ENCODE measurements at places on chromosomes 3 and 15. TPM values are rescaled to one million over a fixed set of nuclear protein-coding genes. Genes with fewer than 3 reads are reported as not detected.

Gene ASB14
- not detected for total RNA-seq

- DNase-seq = no peak
Observed at GRCh38 chr3:149968216-149968615, 2.5 kb downstream of the PFN2 start.

Gene LRTM1
- total RNA-seq = not detected

DNA sequence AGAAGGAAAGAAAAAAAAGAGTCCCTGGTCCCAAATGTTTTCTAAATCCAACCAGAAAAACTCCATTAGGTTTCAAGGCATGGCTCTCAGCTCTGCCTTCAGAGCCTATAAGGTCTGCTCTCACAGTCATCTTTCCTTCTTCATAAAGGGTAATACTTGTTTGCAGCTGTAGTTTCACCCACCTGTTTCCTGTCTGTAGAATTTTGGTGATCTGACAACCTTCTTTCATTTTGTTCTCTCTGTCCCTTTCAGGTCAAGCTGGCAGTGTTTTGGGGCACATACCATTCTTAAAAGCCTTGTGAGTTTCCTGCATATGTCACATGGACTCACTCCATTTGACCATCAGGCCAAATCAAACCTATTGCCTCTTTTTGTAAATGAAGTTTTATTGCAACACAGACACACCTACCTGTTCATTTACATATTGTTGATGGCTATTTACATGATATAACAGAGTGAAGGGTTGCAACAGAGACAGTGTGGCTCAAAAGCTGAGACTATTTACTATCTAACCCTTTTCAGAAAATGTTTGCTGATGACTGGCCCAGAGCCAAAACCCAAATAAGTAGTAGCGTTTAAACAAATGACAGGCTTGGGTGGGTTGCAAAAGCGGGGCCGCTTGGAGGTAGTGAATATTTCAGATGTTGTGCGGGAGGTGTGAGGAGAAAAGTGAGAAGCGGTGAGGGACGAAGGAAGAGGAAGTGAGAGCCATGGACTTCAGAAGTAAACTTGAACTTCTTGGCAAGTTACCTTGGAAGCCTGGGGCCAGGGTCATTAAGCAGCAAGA lies 292.7 kb upstream of the PROK2 start:
- no peak for DNase-seq

- DNase-seq = peak; percentile 14
Observed at GRCh38 chr15:77702211-77702957, 69.7 kb upstream of the LINGO1 start.

Gene ARMC8
- 42.5 TPM for total RNA-seq

Gene WWTR1
- total RNA-seq = 50.4 TPM

GRCh38 chr3:129116482-129116946 lies 5.1 kb downstream of the RAB43 start:
- DNase-seq = no peak

DNA sequence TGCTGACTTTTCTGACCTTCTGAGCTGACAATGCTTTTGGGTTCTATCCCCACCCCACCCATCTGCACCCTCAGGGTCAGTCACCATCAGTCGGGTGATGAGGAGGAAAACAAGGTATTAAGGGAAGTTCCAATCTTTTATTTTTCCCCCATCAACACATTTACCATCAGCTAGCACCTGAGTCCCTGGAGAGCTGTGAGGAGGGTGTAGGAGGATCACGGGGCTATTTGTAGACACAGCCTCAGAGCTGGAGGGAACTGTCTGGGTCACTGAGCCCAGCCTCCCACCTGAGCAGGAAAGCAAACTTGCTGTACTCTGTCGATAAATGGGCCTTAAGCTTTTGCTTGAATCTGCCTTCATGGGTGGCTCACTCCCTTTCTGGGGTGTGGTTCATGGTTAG lies 24.8 kb upstream of the ZFAND6 start:
- DNase-seq = no peak

DNA sequence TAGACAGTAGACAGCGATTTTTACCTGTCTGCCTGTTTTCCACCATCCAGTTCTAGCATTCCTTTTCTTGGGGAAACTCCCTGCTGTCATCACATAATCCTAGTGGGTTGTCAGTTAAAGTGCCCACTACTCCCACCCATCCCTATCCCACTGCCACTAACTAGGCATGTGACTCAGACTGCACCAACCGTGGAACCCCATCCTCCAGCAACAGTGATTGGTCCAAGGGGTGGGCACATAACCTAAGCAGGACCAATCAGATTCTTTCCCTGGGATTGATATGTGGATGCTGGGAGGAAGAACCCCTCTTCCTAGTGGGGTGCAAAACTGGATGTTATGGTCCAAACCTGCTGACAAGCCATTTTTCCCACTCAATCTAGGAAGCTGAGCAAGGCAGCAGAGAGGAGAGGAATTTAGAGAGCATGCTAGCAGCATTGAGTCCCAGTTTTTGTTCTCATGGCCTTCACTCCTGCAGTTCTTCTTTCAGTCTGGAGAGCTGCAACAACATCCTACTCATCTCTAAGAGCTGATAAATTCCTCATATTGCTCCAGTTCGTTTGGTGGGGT lies 3.9 kb upstream of the INSYN1 start:
- DNase-seq = no peak

DNA sequence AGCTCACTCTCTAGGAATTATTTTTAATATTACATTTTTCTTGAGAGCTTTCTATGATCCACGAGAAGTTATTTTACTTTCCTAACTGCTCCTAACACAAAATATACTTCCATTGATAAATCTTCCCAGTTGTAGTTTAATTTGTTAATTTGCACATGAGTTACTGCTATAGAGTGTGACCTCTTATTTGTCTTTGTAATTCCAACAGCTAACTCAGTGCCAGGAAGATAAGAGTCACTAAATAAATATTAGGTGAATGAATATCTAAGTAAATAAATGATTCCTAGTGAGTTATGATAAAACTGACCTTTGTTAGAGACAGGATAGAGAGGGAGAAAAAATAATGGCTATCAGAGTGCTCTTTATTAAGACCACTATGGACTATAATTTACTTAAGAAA lies 319.9 kb downstream of the NAALADL2 start:
- no peak for DNase-seq

GRCh38 chr15:70261083-70261482 lies 163.4 kb upstream of the TLE3 start:
- no peak for DNase-seq

- DNase-seq = peak; percentile 79
Observed at GRCh38 chr3:171001957-171002694, 24.4 kb downstream of the SLC2A2 start.

GRCh38 chr3:100913870-100914648 lies 79.2 kb downstream of the ABI3BP start:
- peak; percentile 57 for DNase-seq

Gene MEX3B
- total RNA-seq = 15.6 TPM

DNA sequence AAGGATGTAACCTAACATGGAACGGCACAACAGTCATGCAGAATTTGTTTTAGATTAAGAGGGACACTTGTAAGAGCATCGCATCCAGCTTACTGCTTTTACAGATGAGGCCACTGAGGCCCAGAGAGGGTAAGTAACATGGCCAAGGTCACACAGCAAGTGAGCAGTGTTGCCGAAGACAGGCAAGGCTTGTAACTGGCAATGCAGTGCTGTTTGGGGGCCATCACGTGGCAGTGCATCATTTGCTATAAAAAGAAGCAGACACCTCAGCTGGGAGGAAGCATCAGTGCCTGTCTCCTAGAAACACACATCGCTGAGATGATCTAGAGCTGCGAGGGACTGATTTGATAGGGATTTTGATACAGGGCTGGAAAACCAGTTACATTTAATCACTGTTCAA lies 108.2 kb upstream of the PROK2 start:
- no peak for DNase-seq

GRCh38 chr3:5007873-5008272 lies 28.6 kb downstream of the BHLHE40 start:
- DNase-seq = no peak

Data from kidney epithelial cell (primary cell).